ENCODE measurements at places on chromosomes 1 and 21.
A peak's percentile ranks its signal among the peaks of the same experiment; 100 is the strongest.

DNA sequence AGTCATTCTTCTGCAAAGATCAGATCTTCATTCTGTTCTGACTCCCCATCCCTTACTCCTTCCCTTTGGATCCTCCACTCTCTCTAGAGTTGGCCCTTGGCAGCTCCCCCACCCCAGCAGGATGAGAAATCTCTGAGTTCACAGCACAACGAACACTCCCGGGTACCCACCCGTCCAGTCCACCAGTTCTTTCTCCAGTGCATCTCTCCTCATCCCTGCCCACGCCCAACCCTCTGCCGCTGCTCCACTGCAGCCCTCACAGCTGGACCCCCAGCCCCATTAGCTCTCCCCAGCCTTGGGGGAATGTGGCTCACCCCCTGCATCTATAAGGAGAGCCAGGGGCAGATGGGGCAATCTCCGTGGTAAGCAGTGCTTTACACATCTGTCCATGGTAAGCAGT lies 125.7 kb downstream of the MATN1 start:
- no peak for DNase-seq

- DNase-seq: peak; percentile 17
These were observed 548 bp upstream of the CDC20 start for GRCh38 chr1:43358121-43358745.

DNA sequence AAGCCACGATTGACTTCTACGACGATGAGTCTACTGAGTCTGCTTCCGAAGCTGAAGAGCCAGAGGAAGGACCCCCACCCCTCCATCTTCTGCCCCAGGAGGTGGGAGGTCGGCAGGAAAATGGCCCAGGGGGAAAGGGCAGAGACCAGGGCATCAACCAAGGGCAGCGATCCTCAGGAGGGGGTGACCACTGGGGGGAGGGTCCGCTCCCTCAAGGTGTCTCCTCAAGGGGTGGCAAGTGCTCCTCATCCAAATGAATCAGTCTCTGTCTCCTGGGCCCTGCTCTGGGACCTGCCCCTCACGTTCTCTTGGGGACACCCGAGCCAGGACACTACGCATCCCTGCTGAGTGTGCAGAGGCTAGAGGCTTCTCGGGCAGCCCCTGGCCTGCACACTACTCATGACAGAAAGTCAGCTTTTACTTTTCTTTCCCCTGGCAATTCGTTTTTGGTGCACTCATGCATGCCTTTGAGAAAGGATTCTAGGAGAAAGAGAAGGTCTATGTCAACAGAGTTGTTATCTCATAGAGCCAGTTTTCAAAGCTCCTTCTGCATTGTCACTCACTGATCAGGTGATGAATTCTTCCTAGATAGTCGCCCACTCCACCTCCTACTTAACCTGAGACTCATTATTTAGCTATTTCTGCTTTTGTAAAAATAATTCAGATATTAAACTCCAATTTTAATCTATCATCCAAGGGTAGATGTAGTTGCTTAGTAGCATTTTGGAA lies 11.6 kb downstream of the RIPPLY3 start:
- DNase-seq: no peak

- DNase-seq: no peak
These were observed 6.8 kb upstream of the HAX1 start for GRCh38 chr1:154265586-154265985.

DNA sequence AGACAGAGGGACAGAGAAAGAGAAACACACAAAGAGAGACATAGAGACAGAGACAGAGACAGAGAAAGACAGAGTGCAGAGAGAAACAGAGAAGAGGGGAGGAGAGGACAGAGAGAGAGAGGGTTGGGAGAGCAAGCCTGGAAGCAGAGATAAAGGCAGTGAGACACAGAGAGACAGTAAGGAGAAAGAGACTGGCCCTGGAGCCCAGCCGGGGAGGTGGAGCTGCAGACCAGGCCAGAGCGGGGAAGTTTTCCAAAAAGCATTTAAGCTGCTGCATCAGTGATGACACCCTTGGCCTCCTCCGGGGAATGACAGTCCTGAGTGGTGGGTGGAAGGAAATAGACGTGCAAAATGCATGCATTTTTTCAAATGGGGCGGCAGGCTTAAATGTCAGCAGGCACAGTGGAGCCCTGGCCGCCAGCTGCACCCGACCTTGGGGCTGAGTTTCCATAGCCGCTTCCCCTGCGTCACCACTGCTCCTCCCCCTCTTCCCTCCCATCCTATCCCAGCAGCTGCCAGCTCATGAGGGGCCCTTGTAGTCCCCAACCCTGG lies 95.4 kb upstream of the KLHDC7A start:
- no peak for DNase-seq

GRCh38 chr1:54698346-54698745 lies 17.3 kb upstream of the TTC4 start:
- no peak for DNase-seq

- no peak for DNase-seq
These were observed 393.5 kb downstream of the SMYD3 start for GRCh38 chr1:246113555-246114095.

DNA sequence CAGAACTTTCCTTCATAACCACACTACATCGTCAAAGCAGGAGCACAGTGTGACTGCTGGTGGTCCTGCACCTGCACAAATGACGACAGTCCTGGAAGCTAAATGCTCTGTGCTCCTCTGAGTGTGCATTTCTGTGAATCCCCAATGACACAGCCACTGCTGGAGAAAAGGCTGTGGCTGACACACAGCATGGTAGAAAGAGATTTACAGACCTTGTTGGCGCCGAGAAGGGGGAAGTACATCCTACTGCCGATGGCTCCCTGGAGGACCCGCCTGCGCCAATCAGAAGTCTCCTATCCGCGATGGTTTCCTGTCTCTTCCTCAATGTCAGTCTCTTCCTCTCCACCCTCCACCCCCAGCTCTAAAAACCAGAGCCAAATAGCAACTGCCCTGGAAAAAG lies 115.4 kb upstream of the RAB4A start:
- DNase-seq: no peak

DNA sequence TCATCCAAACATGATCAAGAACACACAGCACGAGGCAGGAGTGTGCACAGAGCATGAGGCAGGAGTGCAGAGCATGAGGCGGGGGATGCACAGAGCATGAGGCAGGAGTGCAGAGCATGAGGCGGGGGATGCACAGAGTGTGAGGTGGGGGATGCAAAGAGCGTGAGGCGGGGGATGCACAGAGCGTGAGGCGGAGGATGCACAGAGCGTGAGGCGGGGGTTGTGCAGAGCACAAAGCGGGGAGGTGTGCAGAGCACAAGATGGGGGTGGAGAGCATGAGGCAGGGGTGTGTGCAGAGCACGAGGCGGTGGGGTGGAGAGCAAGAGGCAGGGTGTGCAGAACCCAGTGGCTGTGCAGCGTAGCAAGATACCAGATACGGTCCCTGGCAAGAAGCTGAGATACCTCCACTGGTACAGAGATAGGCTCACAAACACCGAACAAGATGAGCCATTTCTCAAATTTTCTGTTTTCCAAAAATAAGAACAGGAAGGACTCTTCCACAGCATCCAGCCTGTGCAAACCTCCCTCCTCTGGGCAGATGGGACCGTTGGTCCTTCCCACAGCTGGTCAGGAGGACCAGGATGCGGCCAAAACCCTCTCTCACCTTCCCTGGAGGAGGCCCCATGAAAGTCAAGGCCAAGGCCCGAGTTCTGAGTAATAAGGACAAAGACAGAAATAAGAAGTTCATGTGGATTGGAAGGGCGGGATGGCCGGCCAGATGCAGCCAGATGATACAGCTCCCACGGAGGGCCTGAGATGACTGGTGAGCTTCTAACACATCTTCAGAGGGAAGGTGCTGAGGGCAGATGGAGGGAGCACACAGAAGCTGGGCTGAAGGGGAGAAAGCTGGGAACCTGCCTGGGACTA lies 12.0 kb downstream of the SPATC1L start:
- no peak for DNase-seq

DNA sequence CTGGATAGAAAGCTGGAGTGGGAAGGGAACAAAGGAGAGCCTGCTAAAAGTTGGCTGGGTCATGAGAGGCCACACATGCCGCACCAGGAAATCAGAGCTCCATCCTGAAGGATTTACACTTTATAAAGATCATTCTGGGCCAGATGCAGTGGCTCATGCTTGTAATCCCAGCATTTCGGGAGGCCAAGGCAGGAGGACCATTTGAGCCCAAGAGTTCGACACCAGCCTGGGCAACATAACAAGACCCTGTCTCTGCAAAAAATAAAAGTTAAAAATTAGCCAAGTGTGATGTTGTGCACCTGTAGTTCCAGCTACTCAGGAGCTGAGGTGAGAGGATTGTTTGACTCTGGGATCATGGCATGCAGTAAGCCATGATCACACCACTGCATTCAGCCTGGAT lies 28.7 kb upstream of the RASAL2 start:
- DNase-seq: no peak

DNA sequence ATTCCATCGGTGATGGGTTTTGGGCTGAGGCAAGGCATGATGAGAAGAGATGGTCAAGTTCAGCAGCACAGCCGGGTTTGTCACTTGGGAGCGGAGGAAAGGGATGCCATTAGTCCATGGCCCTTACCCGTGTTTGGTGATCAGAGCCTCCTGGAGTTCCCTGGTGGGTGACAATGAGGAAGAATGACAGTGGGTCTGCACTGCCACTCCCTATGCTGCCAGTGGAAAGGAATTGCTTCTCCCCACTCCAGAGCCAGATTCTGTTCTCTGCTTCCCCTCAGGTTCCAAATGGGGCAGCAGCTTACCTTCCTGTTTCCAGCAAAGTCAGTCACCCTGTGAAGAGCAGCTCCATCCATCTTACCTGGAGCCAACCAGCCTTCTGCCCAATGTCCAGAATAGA lies 393.1 kb downstream of the PTPRU start:
- no peak for DNase-seq

- no peak for DNase-seq
These were observed 8.0 kb upstream of the PPT1 start for GRCh38 chr1:40105028-40105427.

DNA sequence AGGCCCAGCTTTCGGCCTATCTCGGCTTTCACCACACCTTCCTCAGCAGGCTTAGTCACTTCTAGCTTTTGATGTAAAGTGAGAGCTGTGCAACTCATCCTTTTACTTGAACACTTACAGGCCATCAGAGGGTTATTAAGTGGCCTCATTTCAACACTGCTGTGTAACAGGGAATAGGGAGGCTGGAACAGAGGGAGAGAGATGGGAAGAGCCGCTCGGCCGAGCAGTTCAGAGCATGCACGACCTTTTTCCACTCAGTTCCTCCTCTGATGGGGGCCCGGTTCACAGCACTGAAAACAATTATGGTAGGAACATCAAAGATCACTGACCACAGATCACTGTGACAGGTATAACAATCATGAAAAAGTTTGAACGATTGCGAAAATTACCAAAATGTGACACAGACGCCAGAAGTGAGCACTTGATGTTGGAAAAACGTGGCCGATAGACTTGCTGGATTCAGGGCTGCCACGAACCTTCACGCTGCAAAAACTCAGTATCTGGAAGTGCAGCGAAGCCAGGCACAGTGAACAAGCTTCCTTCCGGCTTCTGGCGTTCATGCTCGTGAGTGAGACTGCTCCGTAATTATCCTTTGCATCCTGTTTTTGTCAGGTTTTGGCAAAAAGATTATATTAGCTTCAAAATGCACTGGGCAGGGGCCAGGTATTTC lies 28.6 kb downstream of the AGPAT3 start:
- DNase-seq: no peak

DNA sequence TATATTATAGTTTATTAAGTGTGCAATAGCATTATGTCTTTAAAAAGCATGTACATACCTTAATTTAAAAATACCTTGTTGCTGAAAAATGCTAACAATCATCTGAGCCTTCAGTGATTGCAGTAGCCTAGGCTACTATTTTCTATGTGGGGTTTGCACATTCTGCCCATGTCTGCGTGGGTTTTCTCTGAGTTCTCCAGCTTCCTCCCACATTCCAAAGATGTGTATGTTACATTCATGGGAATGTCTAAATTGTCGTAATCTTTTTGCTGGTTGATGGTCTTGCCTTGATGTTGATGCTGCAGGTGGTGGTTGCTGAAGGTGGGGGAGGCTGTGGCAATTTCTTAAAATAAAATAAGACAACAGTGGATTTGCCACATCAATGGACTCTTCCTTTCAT lies 12.5 kb downstream of the AADACL3 start:
- no peak for DNase-seq

- no peak for DNase-seq
These were observed 17.1 kb upstream of the EDN2 start for GRCh38 chr1:41501581-41501980.

- no peak for DNase-seq
These were observed 26.7 kb downstream of the LRRC71 start for GRCh38 chr1:156947127-156947526.

- no peak for DNase-seq
These were observed 50.2 kb upstream of the DNAH14 start for GRCh38 chr1:224879162-224879803.

DNA sequence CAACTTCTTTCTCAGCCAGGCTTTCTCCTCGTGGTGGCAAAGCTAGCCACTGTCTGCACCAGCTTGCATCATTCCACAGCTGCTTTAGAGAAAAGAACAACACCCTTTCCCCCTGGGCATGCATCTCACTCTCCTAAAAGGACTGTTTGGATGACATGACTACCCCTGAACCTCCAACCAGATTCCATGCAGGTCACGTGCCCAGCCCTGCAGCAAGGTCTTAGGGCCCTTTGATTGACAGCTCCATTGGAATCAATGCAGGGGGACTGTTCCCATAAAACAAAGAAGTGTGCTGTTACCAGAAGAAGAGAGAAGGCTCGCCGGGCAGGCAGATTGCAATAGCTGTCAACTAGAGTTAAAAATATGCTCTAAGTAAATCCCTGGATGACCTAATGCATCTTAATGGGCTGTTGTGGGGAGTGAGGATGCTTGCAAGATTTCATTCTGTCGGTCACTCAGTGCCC lies 24.4 kb downstream of the KCNA2 start:
- DNase-seq: no peak
